NCI-H1048 (cell line): ENCODE measurements at places on chromosomes 12 and 14.

GRCh38 chr14:95502381-95502950 lies 14.0 kb downstream of the SYNE3 start:
- no peak for DNase-seq

- no peak for DNase-seq
These were observed 663 bp downstream of the ANKRD33 start for GRCh38 chr12:51888316-51889215.

GRCh38 chr14:54814076-54814475 lies 88.5 kb downstream of the GCH1 start:
- DNase-seq: no peak

DNA sequence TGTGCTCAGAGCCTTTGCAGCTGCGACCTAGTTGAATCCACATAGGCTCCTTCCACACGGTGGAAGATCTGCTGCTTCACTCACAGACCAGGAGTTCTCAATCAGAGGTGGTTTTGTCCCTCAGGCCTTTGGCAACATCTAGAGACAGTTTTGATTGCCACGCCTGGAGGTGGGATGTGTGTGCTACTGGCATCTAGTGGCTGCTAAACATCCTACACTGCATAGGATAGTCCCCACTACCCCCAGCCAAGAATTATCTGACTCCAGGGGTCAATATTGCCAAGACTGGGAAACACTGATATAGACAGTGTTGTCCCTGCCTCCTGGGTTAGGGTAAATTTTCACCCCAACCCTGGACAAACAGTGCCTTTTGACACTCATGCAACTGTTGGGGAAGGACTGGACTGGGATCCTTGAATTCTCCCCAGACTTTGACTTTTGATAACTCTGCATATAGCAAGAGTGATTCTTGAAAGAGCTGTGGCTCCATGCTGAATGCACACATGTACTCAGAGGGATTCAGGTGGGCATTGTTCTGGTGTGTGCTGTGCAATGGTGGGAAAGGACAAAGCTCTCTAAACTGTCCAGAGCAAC lies 39.8 kb downstream of the BAZ2A start:
- no peak for DNase-seq

DNA sequence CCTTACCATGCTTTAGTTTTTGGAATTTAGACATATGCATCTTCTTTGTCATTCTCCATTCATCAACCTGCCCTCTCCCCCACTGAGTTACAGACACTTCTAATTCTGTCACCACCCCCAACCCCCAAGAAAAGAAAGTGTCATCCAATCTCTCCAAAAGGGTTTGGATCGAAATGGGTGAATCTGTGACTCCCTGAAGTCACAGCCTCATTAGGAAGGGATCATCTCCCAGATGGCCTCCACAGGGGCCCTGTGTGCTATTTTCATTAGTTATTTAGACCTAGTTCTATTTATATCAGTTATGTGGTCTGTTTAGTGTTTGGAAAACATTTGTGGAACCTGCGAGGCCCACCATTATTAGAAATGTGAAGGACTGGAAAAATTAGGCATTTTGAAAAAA lies 191.0 kb upstream of the ATP2B1 start:
- no peak for DNase-seq

GRCh38 chr12:117189725-117190209 lies 503 bp downstream of the FBXO21 start:
- DNase-seq: no peak

- no peak for DNase-seq
These were observed 87.4 kb downstream of the ATF7IP start for GRCh38 chr12:14452865-14453264.

DNA sequence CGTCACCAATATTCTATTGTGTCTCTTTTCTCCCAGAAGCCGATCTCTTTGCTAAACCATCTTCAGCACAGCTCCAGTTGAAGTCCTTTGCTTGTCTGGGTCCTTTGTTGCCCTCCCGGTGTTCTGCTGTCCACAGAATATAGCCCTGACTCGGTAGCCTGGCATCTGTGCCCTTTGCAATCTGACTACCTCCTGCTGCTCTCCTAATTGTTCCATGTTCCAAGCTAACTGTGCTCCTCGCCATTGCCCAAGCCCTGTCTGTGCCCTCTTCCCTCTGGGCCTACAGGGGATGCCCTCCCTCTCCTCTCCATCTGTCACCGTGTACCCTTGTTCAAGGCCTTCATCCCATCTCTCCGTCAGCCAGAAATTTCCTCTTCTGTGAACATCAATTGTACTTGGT lies 306.3 kb downstream of the APAF1 start:
- DNase-seq: no peak

DNA sequence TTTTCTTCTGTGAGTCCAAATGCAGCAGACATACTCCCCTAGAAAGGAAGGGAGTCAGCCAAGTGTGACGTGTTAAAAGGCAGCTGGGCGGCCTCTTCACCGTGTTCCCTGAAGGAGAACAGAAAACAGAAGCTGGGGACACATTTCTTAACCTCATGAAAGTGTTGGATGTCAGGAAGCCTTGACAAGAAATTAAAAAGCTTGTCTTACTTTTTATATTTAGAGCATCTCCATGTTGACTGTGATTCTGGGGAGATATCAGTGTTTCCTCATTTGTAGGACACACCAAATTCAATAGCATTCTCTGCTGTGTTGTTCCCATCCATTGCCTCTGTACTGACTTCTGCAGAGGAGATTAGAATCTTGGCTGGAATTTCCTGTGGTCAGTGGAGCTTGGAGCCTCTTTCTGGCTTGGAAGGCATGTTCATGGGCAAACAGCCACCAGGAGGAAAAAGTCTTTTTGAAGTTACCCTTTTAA lies 93.7 kb downstream of the RMST start:
- DNase-seq: no peak

DNA sequence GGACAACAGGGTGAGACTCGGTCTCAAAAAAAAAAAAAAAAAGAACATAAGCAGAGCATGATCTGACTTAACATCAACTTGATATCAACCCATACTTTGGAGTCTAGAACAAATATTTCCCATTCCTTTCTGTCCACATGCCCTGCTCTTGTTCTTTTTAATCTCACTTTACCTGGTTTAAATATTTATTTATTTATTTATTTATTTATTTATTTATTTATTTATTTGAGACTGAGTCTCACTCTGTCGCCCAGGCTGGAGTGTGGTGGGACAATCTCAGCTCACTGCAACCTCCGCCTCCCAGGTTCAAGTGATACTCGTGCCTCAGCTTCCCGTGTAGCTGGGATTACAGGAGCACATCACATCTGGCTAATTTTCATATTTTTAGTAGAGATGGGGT lies 19.6 kb upstream of the LRP6 start:
- DNase-seq: no peak

DNA sequence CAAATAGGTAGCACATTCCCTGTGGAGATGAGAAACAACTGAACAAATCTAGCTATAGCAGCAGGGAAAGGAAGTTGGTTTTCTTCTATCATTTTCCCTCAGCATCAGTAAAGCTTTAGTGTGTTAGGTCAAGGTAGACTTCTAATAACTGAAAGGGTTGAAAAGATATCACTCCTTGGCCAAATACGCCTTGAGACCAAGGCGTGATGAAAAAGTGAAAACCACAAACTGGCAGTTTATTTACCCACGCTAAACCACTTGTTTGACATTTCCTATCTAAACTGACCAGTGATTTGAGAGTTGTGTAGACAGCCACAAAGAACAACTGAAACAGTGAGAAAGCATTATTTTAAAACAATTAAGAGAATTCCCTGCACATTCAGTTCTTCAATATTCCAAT lies 99.6 kb upstream of the SOX5 start:
- no peak for DNase-seq

DNA sequence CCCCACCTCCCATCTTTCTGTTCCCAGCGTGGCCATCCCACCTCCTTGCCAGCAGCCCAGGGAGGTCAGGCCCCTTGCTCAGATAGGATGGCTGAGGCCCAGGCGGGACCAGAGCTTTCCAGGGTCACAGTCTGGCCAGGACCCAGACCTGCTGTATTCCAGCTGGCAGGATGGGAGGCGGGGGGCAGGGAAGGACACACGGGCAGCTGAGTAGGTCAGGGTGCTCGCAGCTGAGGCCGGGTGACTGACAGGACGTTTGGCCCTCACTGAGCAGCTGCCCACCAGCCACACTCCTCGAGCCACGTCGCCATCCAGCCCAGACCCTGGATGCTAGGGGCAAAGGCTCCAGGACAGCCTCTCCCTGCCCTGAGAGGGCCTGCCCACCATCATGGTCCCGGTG lies 4.0 kb downstream of the NUDT14 start:
- no peak for DNase-seq

- DNase-seq: no peak
These were observed 92.2 kb downstream of the SLC5A8 start for GRCh38 chr12:101117842-101118241.

DNA sequence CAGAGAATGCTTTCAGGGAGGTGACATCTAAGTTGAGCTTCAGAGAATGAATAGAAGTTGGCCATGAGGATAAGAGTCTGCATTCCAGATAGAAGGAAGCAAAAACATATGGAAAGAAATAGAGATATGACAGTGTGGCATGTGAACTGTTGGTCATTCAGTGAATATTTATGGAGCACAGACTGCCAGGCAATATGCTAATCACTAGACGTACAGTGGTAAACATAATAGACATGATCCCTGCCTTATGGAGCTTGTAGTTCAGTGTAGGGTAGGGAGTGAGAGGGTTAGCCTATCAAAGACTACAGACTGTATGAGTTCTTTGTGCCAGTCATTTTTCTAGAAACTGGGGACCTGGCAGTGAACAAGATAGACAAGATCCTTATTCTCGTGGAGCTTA lies 53.9 kb downstream of the VEZT start:
- DNase-seq: no peak

GRCh38 chr14:45048385-45048784 lies 35.5 kb upstream of the PRPF39 start:
- no peak for DNase-seq

DNA sequence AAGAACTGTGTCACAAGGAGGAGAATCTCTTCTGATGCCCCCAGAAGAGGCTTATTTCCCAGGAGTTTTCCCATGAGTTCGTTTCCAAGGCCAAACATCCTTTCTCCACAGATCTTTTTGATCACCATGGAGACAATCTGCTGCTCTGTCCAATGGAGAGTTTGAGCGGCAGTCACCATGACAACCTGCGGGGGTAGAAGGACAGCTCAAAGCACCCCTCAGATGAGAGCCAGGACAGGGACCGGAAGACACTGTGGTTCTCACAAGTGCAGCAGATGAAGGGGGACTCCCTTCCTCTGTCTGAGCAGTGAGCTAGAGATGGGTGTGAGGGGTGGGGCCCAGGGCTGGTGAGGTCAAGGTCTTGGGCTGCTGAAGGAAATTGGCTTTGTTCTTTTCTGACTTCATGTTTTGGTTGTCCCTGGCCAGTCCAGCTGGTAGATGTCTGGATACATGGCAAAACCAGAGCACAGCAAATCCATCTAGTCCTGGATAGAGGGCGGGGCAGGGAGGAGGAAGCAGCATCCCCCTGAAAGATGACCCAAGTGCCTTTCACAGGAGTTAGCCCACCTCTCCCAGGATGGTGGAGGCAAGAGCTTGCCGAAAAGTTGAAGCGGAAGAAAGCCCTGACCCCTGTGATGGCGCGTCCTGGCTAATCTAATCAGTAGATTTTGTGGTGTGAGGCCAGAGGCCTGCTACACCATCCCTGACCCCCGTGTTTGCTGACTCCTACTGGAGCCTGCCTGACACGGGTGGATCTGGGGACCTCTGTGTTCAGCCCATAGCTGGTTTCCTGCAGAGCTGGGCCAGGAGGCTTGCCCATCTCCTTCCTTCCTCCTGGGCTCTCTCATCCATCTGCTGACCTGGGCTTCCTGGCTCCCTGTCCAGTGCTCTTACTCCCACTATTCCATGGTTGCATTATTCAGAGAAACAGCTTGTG lies 24.4 kb downstream of the DHRS2 start:
- DNase-seq: no peak
